ENCODE measurements at places on chromosomes 1 and 21. TPM values are rescaled to one million over a fixed set of nuclear protein-coding genes. Genes with fewer than 3 reads are reported as not detected.

- H3K4me3 ChIP-seq = no peak overlapping the region
- peaks cover 11% of the 10 kb centered on the region for H3K27me3 ChIP-seq
- peaks cover 4% of the 10 kb centered on the region for H3K4me1 ChIP-seq
- no peak for DNase-seq
- no peak overlapping the region for H3K27ac ChIP-seq
- peaks cover under 1% of the 10 kb centered on the region for H3K36me3 ChIP-seq
Observed at GRCh38 chr1:236275586-236275985, 6.2 kb downstream of the ERO1B start.

- H3K36me3 ChIP-seq = peaks cover 48% of the 10 kb centered on the region
- H3K4me1 ChIP-seq = no peaks in the 10 kb centered on the region
- no peak for DNase-seq
Observed at GRCh38 chr21:37153196-37153934, 80.3 kb downstream of the TTC3 start.

- H3K4me1 ChIP-seq = no peaks in the 10 kb centered on the region
- no peak for DNase-seq
- H3K4me3 ChIP-seq = no peak overlapping the region
- no peaks in the 10 kb centered on the region for H3K36me3 ChIP-seq
Observed at GRCh38 chr1:157659576-157660247, 40.9 kb downstream of the FCRL3 start.

Gene SLAMF1
- total RNA-seq = 114 TPM

Gene ELAPOR1
- total RNA-seq = 32.0 TPM

Gene KRTAP19-3
- total RNA-seq = not detected

DNA sequence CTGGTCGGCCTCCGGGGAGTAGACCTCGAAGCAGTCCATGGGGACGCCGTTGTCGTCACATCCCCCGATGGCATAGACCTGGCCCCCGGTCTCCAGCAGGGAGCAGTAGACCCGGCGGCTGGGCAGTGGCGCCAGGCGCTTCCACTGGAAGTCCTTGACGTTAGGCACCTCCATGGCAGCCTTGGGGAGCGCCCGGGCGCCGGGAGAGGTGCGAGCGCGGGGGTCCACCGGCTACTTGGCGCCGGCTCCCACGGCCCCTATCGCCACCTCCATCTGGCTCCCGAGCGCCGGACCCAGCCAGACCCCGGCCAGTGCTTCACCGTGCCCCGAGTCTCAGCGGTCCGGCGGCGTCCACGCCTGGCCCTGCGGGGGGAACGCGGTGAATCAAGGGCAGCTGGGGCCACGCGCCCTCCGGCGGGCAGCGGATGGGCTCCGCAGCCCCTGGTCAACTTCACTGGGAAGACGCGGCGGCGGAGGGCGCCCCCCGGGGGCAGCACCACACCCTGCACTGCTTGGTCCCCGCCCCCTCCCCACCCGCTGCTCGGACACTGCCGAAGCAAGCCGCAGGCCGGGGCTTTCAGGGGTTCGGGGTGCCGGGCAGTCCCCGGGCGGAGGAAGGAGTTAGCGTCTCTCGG is 13.2 kb downstream of the KLHDC8A start:
- DNase-seq = no peak
- no peaks in the 10 kb centered on the region for H3K36me3 ChIP-seq
- no peak overlapping the region for H3K27ac ChIP-seq
- peaks cover 58% of the 10 kb centered on the region for H3K27me3 ChIP-seq
- peaks cover 6% of the 10 kb centered on the region for H3K4me1 ChIP-seq

Gene DISP3
- 0.31 TPM for total RNA-seq

DNA sequence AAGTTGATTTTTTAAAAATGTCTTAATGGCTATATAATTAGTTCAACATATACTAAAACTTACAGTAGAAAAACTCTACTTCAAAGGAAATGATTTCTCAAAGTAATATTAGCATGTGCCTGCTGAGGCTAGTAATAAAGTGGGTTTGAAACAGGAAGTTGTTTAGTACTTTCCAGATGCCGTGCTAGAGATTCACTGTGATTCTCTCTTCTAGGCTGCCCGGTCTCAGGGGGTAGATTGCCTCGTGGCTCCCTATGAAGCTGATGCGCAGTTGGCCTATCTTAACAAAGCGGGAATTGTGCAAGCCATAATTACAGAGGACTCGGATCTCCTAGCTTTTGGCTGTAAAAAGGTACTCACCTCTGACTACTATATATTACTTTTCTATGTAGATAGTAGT is 9.1 kb downstream of the EXO1 start:
- H3K4me3 ChIP-seq = no peak overlapping the region
- no peak overlapping the region for H3K27ac ChIP-seq
- peaks cover 7% of the 10 kb centered on the region for H3K4me1 ChIP-seq
- DNase-seq = no peak
- peaks cover 43% of the 10 kb centered on the region for H3K36me3 ChIP-seq

Gene SYT6
- total RNA-seq = not detected

- peaks cover 1% of the 10 kb centered on the region for H3K27me3 ChIP-seq
- H3K4me1 ChIP-seq = peaks cover 8% of the 10 kb centered on the region
- no peak overlapping the region for H3K4me3 ChIP-seq
Observed at GRCh38 chr1:246527402-246528088, 20.5 kb upstream of the SMYD3 start.

- no peak for DNase-seq
- H3K36me3 ChIP-seq = peaks cover 19% of the 10 kb centered on the region
- H3K27ac ChIP-seq = no peak overlapping the region
- no peak overlapping the region for H3K4me3 ChIP-seq
- peaks cover 2% of the 10 kb centered on the region for H3K4me1 ChIP-seq
Observed at GRCh38 chr1:197180252-197180878, 33.9 kb upstream of the ASPM start.

DNA sequence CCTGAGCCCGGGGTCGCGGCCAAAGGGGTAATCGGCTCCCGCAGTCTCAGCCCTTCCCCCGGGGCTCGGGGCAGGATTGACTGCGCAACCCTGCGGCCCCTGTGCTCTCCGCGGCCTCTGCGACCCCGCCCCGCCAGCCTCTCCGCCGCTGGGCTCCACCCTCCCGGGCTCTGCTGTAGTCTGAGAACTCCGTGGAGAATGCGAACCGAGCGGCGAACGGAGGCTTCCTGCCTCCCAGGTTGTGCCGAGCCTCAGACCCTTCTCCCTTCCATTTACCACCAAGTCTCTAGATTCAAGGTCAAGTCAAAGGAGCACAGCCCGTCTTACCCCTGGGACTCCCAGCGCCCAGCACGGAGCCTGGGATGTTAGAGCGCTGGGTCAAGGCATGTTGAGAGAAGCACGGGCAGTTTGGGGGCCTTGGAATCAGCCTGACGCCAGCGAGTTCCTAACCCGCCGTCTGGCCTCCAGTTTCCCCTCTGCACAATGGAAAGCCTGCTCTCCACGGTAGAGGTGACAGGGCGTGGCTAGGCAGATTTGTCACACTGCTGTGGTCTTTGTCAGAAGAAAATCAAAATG is 3.0 kb downstream of the ATP2B4 start:
- H3K27me3 ChIP-seq = no peaks in the 10 kb centered on the region
- H3K27ac ChIP-seq = peak overlapping the region; percentile 97
- H3K4me3 ChIP-seq = peak overlapping the region; percentile 96
- peak; percentile 90 for DNase-seq

DNA sequence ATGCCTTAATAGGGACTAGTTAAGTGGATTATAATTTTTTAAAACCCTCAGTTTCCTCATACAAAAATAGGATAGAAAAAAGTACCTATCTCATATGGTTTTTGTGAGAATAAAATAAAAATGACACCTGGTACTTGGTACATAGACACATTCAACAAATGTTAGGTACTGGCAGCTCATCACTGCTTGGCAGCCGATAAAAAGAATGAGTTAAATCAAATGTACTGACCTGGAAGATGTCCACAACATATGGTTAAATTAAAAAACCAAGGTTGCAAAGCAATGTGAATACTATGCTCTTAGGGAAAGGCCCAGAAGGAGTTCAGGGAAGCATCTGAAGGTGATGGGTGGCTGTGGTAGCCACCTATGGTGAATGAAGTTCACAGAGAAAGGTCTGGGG is 64.9 kb upstream of the SMYD2 start:
- H3K36me3 ChIP-seq = no peaks in the 10 kb centered on the region
- peaks cover 2% of the 10 kb centered on the region for H3K4me1 ChIP-seq
- peaks cover 44% of the 10 kb centered on the region for H3K27me3 ChIP-seq
- no peak overlapping the region for H3K4me3 ChIP-seq
- no peak for DNase-seq
- no peak overlapping the region for H3K27ac ChIP-seq

Gene RNF186
- not detected for total RNA-seq

Gene KLHL21
- 26.1 TPM for total RNA-seq

Gene DISC1
- 1.6 TPM for total RNA-seq

DNA sequence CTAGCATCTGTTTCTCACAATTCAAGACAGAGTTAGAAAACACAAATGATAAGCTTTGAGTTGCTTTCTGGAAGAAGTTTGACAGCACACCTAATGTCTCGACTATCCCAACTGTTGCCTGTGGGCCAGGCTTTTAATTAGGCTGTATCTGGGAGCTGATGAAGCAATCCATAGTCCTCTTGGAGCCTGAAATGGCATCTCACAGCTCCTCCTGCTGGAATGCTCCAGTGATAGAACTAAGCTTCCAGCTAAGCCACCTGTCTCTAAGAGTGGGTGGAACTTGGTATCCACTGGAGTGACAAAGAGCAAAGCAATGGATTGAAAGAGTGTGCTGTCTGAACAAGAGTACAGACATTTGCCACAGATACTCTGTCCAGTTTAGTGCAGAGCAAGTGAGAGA is 605.3 kb upstream of the NR5A2 start:
- H3K27ac ChIP-seq = no peak overlapping the region
- no peak for DNase-seq
- no peaks in the 10 kb centered on the region for H3K36me3 ChIP-seq
- no peaks in the 10 kb centered on the region for H3K4me1 ChIP-seq

- H3K4me3 ChIP-seq = no peak overlapping the region
- peaks cover 39% of the 10 kb centered on the region for H3K4me1 ChIP-seq
- H3K27ac ChIP-seq = no peak overlapping the region
Observed at GRCh38 chr21:42429021-42429420, 25.3 kb downstream of the UBASH3A start.

DNA sequence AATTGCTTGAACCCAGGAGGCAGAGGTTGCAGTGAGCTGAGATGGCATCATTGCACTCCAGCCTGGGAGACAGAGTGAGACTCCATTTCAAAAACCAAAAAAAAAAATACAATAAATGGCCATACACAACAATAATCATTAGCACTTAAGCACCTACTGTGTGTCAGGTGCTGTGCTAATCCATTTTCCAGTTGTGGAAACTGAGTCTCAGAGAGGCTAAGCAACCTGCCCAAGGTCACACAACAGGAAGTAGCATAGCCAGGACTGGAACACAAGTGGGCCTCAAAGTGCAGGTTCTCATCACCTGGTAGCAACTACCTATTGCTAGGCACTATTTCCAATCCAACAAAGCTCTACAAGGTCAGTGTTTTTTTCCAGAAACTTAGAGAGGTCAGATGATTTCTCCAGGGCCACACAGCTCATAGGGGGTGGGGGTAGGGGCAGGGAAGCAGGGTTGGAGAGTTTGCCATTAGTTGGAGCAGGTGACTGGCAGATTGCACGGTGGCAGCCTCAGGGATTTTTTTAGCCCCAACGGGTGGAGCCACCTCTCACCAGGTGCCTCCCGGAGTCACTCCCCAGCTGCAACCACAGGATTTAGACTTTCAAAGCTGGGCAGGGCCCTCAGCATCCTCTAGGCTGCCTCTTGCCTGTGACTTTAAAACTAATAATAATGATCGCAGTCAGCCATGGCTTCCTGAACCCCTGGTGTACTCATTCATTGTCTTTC is 52.5 kb upstream of the ID3 start:
- H3K27me3 ChIP-seq = peaks cover 2% of the 10 kb centered on the region
- no peaks in the 10 kb centered on the region for H3K36me3 ChIP-seq
- H3K4me3 ChIP-seq = peak overlapping the region; percentile 63
- peak; percentile 74 for DNase-seq

DNA sequence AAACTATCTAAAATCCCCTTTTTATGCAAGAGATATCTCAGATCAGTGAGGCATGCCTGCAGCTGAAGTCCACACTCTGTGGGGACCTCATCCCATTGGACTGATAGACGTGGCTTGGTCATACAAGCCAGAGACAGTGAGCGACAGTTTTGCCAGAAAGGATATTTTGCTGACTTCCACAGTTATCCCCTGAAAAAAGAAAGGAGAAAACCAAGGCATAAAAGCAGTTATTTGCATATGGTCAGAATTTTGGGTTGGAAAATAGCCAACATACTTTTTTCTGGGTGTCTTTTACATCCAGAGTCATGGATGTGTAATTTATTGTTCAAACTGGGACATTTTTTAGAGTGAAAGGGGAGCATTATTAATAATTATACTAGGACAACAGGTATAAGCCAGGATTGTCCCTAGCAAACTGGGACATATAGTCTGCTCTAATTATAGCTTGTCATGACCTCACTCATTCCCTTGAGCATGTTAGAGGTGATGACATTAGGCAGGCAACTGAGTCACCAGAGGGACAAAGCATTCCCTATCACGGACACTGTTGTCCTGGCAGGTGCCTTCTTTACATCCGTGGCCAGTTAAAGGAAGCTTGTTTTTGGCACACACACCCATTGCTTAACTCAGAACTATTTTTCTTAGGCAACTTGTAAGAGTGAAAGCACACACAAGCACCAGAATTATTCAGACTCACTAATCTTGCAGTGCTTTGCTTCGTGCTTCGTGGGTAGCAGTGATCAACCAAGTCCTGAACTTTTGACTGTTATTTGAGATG is 65.5 kb downstream of the PRRX1 start:
- H3K4me3 ChIP-seq = no peak overlapping the region
- H3K36me3 ChIP-seq = no peaks in the 10 kb centered on the region
- no peak for DNase-seq
- no peaks in the 10 kb centered on the region for H3K27me3 ChIP-seq
- H3K27ac ChIP-seq = no peak overlapping the region
- no peaks in the 10 kb centered on the region for H3K4me1 ChIP-seq

DNA sequence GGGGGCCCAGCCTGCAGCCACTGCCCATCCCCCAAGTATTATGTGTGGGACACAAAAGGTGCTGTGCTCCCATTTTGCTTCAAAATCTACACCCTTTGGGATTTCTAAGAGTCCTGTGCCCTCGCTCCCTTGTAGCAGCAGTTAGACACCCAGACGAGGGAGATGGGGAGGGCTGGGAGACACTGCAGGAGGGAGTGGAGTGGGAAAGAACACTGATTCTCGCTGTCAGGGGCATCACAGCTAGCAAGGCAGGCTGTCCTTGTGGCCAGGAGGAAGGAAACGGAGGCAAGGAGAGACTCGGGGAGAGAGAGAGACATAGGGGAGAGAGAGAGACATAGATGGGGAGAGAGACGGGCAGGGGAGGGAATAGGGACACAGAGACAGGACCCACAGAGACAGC is 38.5 kb downstream of the CSMD2 start:
- DNase-seq = no peak
- H3K4me1 ChIP-seq = no peaks in the 10 kb centered on the region
- no peak overlapping the region for H3K4me3 ChIP-seq
- no peaks in the 10 kb centered on the region for H3K36me3 ChIP-seq

Gene NBPF9
- total RNA-seq = 19.5 TPM

GRCh38 chr1:183580281-183580682 is 10.0 kb downstream of the NCF2 start:
- peak; percentile 77 for DNase-seq
- peak overlapping the region; percentile 61 for H3K4me3 ChIP-seq
- H3K36me3 ChIP-seq = peaks cover 16% of the 10 kb centered on the region
- no peaks in the 10 kb centered on the region for H3K27me3 ChIP-seq
